ENCODE measurements at places on chromosomes 6 and 20.

- no peak for DNase-seq
These were observed 37.3 kb downstream of the RREB1 start for GRCh38 chr6:7144872-7145584.

- DNase-seq = no peak
These were observed 14.4 kb downstream of the KCNQ5 start for GRCh38 chr6:72636215-72636614.

DNA sequence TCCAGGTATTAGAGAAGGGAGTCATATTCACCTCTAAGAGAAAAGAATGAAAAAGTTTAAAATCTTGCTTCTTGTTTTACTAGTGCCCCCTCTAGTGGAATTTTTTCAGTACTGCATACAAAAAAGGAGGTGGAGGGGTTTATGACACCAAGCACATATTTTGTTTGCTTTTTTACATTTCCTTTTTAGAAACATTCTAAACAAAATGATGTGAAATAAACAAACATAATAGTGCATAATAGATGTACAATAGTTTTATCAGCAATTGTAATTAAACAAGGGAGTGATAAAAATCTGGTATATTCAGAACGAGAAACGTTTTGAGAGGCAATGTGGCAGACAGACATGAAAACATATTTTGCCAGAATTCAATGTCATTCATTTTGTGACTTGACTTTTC, 111.0 kb upstream of the TFAP2D start:
- DNase-seq = no peak

GRCh38 chr6:51152594-51152993, 333.9 kb downstream of the TFAP2B start:
- DNase-seq = no peak

- DNase-seq = no peak
These were observed 899.4 kb upstream of the FLRT3 start for GRCh38 chr20:15236812-15237211.

DNA sequence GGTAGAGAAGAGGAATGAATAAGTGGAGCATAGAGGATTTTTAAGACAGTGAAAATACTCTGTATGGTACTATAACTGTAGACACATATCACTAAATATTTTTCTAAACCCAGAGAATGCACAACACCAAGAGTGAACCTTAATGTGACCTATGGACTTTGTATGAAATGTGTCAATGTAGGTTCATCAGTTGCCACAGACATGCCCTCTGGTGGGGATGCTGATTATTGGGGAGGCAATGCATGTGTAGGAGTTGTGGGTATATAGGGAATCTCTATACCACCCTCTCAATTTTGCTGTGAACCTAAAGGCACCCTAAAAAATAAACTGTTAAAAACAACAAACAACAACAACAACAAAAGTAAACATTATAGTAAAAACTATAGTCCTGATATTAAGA, 293.7 kb downstream of the RNF144B start:
- DNase-seq = no peak

- no peak for DNase-seq
These were observed 501.5 kb upstream of the FLRT3 start for GRCh38 chr20:14838663-14839628.

- DNase-seq = no peak
These were observed 102.7 kb downstream of the RIN2 start for GRCh38 chr20:19860737-19861136.

DNA sequence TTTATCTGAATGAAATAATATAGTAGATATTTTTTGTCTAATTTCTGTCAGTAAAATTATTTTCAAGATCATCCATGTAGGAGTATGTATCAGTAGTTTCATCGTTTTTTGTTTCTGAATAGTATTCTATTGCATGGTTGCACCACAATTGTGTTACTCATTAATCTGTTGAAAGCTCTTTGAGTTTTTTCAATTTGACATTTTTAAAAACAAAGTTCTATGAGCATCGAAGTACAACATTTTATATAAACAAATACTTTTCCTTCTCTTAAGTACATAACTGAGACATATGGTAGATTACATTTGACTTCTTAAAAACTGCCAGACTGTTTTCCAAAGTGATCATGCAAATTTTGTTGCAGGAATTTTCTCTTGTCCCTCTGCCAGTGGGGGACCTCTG, 1113.1 kb upstream of the CITED2 start:
- no peak for DNase-seq

GRCh38 chr20:37725165-37725564, 31.3 kb downstream of the CTNNBL1 start:
- no peak for DNase-seq

- no peak for DNase-seq
These were observed 35.0 kb downstream of the FOXF2 start for GRCh38 chr6:1424306-1424927.

GRCh38 chr20:4898282-4899244, 102.7 kb downstream of the SLC23A2 start:
- DNase-seq = no peak

DNA sequence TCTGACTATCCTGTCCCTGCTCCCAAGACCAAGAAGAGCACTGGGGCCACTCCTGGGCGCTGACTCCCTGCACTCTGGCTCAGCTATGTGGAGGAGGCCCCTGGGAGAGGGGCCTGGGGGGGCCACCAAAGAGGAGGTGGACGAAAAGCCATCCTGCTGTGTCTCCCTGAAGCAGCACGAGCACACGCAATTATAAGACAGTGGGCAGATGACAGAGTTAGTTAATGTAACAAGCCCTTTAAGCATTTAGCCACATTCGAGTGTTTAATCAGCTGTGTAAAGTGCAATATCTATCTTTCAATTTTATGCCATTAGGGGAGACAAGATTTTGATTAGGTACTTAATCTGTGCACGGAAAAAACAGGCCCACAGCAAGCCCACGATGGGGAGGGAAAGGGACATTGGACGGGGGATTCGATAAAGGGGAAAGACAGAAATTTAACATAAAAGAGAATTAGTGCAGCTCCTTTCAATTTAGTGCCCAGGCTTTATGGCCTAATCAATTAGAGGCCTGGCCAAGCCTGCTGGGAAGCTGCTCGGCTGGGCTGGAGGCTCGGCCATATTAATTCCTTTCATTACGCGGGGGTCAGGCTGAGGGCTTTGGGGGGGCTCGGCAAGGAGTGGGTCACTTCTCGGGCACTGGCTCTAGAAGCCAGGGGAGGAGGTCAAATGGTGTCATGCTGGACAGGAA, 286.2 kb downstream of the DHX35 start:
- DNase-seq = no peak

- no peak for DNase-seq
These were observed 37.5 kb downstream of the SYCP2 start for GRCh38 chr20:59895908-59896307.

DNA sequence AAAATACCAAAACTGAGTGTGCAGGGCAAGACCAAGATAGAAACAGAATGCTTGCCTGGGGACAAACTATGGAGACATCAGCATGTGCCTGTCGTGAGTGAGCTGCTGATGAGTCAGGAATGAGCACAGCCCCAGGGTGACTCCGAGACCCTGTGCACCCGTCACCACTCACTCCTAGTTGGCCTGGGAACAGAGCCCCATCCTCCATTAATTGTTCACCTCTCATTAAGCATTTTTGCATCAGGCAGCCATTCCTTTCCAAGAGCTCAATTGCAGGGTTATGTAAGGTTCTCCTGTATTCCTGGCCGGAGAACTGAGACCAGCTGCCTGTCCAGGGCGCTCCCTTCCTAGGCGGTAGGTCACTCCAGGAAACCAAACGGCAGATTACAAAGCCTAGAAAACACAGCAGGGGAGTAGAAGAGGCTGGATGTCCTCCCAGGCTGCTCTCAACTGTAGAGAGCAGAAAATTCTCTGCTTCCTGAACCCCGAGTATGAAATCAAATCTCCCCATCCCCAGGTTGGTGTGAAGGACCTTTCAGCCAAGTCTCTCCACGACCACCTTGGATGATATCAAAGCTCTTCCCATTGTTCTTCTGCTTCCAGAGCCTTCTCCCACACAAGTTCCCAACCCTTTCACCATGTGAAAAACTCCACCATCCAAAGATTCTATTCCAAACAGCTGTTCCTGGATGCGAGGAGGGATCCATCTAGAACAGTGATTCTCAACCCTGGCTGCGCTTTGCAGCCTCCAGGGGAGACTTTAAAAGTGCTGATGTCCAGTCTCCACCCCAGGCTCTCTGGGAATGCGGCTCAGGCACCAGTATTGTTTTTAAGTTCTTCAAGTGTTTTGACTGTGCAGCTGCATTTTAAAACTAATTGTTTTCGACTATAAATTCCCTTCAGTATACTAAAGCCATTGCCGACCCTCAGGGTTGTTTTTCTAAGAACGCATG, 532.6 kb upstream of the JARID2 start:
- no peak for DNase-seq

- no peak for DNase-seq
These were observed 114.3 kb downstream of the GJA1 start for GRCh38 chr6:121549736-121550135.

Data from CD8-positive, alpha-beta memory T cell (primary cell).